ENCODE measurements at places on chromosomes 11 and 22.

- DNase-seq = no peak
These were observed at the start of gene GPR83 for GRCh38 chr11:94400839-94401772. Gene GPR83 (minus strand): TSS chr11:94401419. CDS start chr11:94401247, 172 bp downstream.

GRCh38 chr11:134508219-134508990 lies 96.4 kb upstream of the B3GAT1 start:
- DNase-seq = no peak

DNA sequence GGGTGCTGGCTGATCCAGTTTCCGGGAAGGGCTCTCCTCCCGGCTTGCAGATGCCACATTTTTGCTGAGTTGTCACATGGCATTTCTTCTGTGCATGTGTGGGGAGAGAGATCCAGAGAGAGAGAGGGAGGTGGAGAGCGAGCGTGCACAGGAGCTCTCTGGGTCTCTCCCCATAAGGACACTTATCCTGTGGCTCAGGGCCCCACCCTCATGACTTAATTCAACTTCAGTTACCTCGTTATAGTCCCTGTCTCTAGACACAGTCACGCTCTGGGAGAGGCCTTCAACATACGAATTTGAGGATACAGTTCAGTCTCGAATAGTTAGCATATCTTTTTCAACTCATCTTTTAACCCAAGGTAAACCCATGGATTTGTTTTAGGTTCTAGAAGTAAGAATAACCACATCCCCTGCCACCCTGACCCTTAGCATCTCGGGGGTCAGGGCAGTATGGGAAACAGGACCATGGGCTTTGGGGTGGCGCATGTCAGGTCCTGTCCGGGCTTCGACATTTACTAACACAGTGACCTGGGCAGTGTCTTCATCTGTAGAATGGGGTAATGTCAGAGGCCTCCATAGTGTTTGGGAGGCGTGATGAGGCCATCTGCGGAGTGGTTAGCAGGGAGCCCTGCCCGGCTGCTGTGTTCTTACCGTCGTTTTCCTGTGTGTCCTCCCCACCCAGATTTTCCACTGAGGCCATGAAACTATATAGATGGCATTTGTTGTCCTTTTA lies 46.9 kb downstream of the TBC1D22A start:
- no peak for DNase-seq

DNA sequence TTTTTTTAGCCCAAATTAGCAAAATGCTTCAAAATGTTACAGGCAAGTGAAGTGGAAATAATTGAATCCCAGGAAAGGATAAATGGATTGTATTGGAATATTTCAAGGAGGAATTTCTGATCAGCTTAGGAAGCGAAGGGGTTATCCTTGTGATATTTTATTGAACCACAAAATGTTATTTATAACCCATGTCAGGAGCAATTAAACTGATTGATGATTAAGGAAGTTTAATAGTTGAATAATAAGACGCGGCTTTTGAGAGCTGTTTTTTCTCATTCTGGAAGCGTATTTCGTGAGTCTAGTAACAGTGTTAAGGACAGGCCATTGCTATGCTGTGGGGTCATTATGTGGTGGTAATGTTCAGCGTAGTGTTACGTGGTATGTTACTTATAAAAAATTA lies 192.3 kb downstream of the TBC1D22A start:
- DNase-seq = no peak

DNA sequence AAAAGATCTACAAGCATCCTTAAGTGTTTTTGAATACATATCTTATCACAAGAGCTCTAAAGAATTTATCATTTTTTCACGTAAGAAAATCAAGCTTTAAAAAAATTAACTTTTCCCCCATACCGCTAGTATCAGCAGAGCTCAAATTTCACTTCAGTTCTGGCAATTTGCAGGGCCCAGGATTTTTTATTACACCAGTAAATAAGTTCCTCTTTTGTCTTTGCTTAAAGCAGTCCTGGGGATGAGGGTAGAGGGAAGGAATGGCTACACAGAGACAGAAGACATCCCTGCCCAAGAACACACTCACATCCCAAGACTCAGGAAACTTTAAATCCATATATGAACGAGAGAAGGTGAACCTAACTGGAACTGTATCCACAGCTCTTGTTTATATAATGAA lies 22.6 kb upstream of the SORL1 start:
- DNase-seq = no peak
